ENCODE measurements at places on chromosomes 5 and 9.

DNA sequence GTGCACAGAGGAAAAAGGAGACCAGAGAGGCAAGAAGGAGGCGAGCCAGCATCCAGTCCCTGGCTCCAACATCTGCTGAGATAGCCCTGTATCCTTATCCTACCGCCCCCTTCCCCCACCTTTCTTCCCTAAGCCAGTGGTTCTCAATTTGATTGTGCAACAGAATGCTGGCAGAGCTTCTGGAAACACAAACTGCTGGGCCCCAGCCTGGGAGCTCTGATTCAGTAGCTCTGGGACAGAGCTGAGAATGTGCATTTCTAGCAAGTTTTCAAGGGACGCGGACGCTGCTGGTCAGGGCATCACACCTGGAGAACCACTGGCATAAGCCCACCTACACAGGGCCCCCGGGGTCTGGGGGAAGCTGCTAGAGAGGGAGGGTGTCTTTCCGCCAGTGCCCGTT is 21.1 kb downstream of the AK8 start:
- no peak for DNase-seq

GRCh38 chr9:101485924-101486692 is 47.5 kb upstream of the RNF20 start:
- DNase-seq = no peak

- DNase-seq = peak; percentile 30
Measured at GRCh38 chr9:6931913-6932312, 174.1 kb downstream of the KDM4C start.

DNA sequence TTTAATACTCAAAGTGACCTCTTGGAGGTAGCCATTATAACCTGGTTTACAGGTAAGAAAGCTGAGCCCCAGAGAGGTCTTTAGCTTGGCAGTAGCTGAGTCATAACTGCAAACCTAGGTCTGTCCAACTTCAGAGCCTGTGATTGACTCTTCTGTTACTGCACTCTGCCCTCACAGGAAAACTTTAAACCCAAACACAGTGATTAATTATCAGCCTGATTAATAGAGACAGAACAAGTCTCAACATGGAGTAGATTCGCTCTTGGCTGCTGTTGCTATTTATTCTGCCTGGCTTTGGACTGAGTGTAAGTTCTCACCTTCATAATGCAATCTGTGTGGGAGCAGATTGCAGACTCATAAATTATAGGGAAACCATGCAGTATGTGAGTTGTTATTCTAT is 27.4 kb upstream of the TXN start:
- no peak for DNase-seq

GRCh38 chr5:96200641-96201040 is 232.4 kb downstream of the PCSK1 start:
- DNase-seq = no peak

DNA sequence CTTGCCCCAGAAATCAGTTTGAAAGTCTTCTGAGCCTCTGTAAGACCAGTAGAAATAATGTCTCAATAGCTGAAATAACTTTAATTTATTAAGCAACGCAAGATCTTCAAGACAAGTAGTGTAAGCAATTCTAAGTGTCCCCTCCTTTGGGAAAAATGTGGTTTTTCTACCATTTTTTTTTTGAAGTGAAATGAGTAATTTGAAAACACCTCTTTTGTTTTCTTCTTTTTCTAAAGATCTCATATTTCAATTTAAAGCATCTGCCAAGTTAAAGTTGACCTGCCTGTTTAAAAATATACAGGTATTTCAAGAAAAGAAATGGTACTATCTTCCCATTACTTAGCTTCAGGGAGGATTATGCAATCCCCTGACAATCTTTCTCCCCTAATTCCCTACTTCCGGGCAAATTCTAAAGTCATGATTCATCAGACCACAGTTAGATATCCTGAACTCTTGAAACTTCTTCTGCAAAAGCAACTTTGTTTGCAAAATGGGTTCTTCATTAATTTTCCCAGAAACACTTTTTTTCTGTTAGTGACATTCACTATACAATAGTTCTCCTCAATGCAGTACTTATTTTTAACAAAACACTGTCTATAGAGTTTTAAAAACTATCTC is 7.8 kb upstream of the ANXA1 start:
- no peak for DNase-seq

- no peak for DNase-seq
Measured at GRCh38 chr9:114899995-114900394, 30.4 kb downstream of the TNFSF8 start.

DNA sequence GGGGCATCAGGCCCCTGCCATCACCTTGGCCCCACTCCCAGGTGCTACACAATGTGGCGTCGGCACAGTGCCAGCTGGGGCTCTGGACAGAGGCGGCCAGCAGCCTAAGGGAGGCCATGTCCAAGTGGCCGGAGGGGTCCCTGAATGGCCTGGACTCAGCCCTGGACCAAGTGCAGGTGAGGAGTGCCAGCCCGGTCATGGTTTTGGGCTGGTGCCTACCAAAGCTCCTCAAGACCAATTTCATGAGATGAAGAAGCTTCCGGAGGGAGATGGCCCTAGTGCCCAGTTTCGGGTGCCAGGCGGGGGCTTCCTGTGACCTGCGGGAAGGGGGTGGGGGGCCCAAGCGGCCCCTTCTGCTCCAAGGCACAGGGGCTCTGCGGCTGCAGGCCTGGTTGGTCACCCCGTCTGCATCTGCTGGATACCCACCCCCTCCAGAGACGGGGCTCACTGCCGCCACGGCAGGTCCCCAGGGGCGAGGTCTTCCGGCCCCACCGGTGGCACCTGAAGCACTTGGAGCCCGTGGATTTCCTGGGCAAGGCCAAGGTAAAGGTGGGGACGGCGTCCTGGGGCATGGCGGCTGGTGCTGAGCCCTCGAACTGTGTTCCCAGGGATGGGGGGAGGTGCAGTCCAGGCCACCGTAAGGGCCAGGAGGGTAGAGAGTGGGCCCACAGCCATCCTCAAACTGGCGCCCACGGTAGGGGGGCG is 5.8 kb downstream of the NOXA1 start:
- no peak for DNase-seq

- DNase-seq = no peak
Measured at GRCh38 chr5:6705088-6705487, 8.1 kb upstream of the TENT4A start.

DNA sequence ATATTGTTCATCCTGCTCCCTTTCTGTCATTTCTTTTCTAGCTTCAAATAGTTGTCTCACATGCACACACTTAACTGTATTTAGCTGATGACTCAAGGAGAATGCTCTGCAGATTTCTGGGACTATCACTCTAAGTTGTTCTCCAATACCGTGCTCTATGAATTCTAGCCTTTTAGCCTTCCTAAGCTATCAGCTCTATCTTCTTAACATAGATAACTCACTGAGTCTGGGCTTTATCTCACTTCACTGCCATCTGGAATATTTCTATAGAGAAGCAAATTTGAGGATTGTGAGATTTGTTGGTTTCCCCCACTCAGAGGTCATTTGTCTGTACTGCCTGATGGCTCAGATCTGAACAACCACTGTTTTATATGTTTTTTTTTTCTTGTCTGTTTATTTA is 369.7 kb downstream of the TUSC1 start:
- no peak for DNase-seq

DNA sequence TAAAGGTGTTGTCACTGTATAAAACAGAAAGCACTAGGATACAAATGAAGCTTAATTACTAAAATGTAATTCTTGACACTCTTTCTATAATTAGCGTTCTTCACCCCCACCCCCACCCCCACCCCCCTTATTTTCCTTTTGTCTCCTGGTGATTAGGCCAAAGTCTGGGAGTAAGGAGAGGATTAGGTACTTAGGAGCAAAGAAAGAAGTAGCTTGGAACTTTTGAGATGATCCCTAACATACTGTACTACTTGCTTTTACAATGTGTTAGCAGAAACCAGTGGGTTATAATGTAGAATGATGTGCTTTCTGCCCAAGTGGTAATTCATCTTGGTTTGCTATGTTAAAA is 43.8 kb downstream of the NDFIP1 start:
- no peak for DNase-seq

GRCh38 chr5:172843825-172844576 is 9.9 kb downstream of the ERGIC1 start:
- no peak for DNase-seq

DNA sequence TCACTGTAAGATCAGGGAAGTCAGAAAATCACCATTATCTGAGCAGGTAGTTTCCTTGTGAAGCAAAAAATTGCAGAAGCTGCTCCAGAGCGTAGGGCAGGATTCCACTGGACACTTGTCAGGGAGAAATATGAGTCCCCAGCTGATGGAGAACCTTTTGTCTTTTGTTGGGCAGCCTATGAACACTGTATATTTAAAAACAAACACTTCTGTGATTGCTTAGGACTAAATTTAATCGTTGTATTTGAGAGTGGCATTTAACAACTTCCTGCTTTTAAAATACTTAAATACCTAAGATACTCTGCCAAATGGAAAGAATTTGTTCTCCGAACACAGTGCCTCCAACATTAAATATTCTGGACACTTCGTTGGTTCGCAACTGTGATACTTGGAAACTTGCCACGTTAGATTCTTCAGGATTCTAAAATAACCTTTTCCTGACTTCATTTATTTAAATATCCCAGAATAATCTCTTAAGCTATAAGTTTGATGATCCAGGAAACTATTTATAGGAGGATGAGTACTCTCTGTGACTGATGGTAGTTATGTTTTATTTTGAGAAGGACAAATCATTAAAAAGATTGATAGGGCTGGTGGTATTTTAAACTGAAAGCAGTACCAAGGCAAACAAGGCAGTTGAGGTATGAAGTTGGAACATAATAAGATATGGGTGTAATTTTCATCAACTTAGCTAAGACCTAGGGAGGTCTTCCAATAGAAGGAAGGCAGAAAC is 2.7 kb upstream of the HSPA4 start:
- DNase-seq = no peak

DNA sequence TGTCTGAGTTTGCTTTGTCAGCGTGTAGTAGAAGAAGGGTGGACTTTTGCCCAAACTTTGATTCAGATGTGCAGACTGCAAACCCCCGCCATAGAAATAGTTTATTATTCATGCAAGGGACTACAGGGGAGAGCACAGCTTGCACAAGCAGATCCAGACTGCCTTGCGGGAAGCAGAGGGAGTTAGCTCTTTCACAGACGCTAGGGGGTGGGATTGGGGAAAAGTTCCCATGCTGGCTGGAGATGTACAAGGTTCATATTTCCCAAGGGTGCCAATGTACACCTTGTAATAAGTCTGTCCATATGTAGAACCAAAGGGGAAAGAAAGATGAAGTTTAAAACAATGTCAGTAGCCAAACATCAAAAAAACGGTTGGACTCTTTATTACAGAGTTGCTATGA is 749.7 kb upstream of the COX7C start:
- DNase-seq = no peak

DNA sequence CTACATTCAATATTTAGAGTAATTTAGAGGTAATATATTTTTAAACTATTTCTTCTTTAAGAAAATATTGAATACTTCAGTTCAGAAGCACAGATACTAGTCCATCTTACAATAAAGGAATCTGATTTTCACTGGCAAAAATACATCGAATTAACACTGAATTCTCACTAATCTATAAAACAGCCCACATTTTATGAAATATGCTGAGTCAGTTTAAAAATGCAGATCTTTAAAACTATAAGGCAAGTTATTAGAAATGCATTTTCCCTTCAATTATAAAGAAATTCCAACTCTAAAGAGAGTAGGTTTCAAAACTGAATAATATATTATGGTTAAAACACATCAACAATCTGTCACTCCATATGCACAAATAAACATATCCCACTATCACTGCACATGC is 232.5 kb downstream of the SLF1 start:
- DNase-seq = no peak

DNA sequence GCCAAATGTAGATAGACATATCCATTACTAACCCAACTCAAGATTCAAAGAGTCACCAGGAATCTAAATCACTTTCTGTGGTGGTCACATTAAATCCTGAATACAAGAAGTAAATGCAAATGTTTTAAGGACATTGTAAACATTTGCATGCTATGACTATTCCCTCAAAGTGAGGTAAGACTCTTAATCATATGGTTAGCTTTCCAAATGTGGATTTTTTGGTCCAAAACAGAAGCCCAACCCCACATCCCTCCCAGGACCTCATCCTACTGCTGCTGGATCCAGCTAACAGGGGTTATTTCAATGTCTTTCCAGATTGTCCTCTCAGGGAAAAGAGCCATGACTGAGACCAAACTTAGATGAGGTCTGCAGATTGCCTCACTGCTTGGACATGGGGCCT is 228.1 kb upstream of the PANK3 start:
- DNase-seq = no peak

GRCh38 chr5:1474183-1474839 is 29.1 kb upstream of the SLC6A3 start:
- no peak for DNase-seq

GRCh38 chr5:147073098-147073497 is 161.7 kb upstream of the STK32A start:
- DNase-seq = no peak

DNA sequence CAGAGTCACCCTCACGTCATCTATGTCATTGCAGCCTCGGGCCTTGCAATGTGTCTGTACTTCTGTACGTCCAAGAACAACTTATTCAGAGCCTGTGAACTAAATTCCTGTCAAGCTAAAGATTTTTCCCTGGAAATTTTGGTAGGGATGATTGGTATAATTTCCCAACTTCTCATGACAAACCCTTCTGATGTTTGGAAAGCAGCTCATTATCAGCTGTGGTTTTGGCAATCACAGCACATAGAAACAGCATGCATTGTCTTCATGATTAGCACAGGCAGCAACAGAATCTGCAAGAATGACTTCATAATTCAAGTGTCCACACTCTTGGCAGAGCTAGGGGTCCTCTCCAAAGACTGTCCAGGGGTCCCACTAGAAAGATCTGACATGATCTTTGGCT is 49.5 kb downstream of the APBA1 start:
- DNase-seq = no peak

- no peak for DNase-seq
Measured at GRCh38 chr9:27451207-27451797, 72.8 kb upstream of the IFNK start.

DNA sequence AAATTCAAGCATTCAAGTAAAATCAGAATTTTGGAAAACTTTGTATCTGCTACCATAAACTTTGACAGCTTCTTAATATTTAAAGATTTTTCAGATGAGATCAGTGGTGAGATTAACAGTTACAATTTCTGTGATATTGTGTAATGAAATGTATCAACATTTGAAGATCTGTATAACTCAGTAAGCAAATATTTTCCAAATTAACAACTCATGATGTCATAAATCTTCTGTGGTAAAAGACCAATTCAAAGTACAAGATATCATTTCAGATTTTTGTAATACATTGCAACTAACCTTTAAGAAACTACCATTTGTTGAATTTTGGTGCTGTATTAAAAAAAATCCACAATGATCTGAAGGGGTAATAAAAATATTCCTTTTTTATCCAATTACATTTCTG is 352.2 kb downstream of the KIAA0825 start:
- DNase-seq = no peak

DNA sequence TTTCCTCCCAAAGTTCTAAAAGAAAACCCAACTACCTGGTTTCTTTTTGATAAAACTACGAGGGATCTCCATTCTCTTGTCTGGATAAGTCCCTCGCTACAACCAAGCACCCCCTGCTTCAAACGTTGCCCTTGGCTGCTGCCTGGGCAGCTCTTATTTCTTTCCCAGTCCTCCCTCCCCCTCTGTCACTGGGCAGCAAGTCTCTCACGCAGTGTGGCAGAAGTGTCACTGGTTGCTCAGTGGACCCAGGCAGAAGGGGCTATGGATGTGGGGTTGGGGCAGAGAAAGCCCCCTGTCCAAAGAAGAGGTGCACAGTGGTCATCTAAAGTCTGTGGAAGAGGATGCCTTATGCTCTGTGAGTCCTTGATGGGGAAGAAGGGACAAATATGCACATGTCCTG is 7.2 kb upstream of the SMIM32 start:
- DNase-seq = no peak

GRCh38 chr5:151741678-151742423 is 16.6 kb downstream of the ATOX1 start:
- DNase-seq = no peak
